ENCODE measurements at places on chromosomes 1 and 21.
A peak's percentile ranks its signal among the peaks of the same experiment; 100 is the strongest.

DNA sequence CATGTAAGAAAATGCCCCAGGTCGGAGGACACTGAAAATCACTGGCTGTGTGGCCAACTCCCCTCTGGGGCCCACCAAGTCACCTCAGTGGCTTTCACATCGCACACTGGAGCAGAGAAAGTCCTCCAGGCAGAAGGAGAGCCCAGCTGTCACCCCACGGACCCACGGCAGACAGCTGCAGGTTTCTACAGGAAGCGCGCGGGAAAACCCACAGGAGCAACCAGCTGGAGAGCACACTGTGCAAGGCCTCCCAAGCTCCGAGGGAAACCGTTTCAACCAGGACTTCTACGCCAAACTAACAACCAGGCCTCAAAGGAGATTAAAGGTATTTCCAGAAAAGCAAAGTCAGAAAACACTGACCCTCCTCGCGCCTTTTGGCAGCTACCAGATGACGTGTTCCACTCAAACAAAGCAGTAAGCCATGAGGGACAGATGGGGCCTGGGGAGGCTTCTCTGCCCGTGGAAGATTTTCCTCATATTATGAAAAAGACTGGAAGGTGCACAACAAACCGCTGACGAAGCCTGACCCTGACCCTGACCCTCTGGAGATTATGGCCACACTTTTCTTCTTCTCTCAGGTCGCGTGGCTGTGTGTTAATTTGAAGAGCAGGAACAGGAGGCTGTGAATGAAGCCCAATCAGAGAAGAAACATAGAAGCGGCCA, 21.0 kb downstream of the WDR4 start:
- DNase-seq = no peak

- DNase-seq = no peak
Measured at GRCh38 chr21:36769051-36769839, 70.3 kb downstream of the SIM2 start.

DNA sequence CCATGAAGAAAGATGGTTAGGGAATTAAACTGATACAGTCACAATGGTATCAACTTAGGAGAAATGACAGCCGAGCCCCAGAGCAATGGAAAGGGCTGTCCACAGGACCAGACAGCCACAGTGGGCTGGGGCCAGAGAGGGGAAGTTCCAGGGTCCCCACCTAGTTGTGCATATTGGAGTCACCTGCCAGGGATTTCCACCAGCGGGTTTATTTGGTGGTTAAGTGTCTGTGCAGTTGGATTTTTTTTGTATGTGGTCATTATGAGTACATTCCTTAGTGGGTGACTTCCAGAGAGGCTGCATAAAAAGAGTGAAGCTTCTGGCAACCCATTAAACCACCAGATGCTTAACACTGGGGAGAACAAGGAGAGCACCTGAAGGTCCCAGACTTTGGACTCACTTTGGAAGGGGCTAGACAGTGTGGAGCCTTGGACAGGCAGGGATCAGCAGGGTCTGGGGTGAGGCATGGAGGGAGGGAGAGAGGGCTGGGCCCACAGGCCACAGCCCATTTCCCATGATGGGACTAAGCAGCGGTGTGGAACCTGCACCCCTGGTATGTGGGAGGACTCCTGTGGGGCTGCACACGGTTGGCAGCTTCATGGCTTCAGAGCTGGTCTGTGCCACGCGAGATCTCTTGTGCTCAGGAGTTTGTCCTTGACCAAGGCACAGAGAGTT, 7.8 kb upstream of the PTTG1IP start:
- no peak for DNase-seq

DNA sequence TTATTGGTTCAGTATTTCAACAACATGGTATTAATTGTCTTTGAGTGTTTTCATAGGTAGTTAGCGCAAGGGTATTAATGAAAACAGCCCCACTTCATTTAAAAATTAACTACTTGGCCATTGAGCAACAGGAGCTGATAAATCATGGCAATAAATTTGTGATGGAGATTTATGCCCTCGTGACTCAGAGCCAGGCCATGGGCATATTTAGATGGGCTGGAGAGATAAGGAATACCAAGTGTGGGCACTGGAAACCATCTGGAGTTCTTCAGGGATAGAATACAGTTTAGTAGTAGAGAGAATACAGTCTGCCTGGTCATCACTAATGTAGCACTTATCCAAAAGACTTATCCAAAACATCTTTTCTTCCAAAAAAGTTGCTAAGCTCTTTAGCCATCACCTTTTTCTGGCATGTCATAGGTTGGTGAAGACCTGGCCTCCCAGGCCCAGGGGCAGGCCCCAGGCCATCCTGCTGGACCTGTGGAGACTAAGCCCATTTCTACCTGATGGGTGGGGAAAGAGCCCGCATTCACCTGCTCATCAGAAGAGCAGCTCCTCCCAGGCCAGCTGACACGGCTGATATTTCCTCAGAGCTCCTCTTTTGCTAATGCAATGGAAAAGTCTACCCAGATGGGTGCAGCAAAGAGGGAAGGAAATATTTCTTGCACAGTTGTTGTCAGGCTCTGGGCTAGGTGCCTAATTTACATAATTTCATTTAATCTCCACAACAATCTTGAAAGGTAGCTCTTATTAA, 238.0 kb downstream of the TM2D1 start:
- no peak for DNase-seq

DNA sequence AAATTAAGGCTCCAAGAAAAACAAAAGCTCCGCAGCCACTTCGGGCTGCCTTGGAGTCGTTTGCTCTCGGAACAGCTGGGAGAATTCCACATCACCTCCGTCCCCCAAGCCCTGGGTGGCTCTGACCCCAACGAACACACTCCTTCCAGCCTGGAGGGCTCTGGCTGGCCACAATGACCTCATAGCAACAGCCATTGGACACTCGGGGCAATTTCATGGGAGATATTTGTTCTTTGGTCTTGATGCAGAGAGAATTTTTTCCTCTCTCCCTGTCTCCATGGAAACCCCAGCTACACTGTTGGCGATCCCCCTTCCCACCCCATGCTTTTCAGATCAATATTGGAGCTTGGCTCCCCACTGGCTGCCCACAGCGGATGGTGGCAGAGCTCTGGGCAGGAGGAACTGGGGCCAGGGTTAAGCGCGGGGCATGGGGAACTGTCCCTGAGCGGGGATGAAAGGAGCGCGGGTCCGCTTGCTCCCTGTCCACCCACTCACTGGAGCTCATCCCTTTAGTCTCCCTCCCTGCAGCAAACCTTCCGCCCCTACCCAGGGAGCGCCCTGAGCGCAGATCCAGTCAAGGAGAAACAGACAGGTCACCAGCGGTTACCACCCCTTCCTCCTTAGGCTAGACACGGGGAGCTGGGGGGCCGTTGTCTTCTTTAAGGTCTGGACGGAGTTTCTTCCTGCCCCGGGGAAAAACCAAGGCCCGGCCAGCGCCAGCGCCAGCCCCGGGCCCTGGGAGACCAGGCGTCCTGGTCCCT, 1.2 kb downstream of the WNT4 start:
- no peak for DNase-seq

DNA sequence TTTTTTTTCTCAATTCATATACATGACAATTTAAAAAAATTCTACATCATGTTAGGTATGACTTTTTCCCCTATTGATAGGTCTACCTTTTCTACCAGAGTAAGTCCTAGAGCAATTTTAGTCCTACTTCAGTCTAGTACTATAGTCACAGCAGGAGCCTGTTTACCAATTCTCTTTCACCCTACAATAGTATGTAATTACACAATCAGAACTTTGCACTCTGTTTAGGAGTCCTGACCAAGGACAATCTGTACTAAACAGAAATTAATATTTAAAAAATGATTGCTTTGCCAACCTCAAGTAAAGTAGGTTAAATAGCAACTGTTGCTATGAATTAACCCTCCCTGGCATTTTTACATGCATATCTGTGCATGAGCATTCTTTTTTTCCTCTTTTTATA, 810 bp upstream of the CYP4A11 start:
- DNase-seq = no peak

GRCh38 chr1:26862781-26863684, at the start of gene SFN:
Gene SFN (plus strand): TSS chr1:26863149. CDS start chr1:26863213, 64 bp downstream.
- DNase-seq = peak; percentile 33

DNA sequence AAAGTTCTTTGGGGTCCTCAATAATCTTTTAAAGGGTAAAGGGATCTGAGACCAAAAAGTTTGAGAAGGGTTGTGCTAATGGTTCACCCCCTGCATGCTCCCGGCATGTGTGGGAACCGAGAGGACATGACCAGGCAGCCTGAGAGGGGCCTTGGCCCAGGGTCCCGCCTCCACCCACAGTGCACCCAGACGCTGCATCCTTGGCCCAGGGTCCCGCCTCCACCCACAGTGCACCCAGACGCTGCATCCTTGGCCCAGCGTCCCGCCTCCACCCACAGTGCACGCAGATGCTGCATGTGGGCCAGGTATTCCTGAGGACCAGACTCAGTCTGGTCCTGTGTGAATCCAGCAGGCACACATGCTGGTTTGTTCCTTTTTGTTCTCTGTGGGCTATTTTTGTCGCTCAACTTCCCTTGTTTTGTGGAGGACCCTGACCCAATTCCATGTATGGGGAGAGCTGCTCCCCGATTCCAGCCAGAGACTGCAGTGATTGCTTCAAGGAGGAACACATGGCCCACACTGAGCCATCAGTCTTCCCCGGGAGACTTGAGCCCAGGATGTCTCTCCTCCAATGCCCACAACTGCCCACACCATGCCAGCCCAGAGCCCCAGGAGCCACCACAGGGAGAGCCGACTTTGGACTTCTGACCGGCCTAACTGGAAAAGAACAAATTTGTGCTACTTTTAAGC, 3.5 kb downstream of the NPHP4 start:
- DNase-seq = no peak

DNA sequence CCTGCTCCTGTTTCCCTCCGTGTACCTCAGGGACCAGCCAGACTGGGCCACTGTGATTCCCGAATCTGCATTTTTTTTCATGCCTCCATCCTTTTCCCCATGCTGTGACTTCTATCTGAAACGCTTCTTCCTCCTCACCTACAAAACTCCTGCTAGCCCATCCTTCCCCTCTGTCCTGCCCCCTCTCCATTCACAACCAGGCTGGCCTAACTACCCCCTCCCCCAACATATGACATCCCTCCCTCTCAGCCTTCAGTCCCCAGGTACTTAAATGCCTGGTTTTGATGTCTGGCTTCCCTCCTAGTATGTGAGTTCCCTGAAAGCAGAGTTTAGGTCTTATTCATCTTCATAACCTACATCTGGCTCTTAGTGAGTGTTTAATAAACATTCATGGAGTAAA, 82.7 kb downstream of the TAS1R2 start:
- no peak for DNase-seq

DNA sequence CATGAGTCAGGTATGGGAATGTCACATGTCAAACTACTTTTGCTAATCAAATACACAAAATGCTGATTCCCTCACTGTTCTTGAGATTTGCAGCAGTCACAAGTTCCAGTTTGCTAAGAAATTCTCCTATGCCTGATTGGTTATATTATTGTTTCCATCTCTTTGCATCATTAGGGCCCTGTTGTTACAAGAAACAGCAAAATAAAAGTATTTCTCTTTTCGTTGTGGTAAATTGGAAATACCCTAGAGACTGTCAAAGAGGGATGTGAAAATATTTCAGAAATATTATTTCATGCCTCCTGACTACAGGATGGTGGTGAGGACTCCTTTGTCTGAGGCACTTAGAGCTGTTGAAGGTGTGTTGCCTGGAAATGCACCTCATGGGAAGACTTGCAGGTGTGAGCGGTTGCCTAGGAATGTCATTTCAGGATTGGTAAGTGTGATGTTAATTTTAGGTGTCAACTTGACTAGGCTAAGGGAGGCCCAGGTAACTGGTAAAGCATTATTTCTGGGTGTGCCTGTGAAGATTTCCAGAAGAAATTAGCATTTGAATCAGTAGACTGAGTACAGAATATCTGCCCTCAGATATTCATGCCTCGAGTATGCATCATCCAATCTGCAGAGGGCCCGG, 117.4 kb downstream of the ROR1 start:
- no peak for DNase-seq

DNA sequence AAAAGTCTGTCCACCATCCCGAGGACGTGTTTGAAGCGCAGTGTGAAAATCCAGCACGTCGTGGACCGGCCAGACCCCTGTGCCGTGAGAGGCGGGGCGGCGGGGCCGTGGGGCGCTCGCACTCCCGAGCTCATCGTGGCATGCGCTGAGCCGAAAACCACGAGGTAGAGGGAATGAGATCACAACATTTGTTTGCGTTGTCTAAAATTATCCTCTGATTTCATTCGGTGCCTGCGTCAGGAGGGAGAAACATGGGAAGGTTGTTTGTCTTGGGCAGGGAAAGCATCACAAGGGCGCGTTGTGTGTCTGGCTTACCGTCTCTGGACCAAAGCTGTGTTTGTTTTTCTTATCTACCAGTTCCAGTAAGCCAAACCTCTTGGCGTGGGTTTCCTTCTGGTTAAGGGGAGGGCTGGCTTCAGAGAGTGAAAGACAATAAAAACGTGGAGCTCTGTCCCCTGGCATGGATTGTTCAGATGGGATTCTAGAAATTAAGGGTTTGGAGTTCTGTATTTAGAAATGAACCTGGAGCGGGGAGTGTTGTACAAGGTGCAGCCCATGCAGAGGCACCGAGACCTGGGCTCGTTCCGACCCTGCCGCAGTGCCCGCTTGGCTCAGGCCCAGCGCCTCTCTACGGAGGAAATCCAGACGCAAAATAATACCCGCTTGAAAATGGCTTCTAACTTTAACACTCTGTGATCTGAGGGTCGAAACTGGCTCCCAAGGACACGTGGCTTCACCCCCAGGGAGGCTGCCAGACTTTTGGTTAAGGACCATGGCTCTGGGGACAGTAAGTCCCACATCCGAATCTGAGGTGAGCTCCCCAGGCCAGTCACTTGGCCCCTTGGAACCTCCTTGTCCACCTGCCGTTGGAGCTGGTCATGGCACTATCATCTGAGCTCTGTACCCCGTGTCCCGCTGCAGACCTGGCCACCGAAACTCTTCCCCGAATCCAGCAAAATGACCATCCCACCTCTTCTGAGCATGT, 68.7 kb upstream of the FAM3B start:
- no peak for DNase-seq

DNA sequence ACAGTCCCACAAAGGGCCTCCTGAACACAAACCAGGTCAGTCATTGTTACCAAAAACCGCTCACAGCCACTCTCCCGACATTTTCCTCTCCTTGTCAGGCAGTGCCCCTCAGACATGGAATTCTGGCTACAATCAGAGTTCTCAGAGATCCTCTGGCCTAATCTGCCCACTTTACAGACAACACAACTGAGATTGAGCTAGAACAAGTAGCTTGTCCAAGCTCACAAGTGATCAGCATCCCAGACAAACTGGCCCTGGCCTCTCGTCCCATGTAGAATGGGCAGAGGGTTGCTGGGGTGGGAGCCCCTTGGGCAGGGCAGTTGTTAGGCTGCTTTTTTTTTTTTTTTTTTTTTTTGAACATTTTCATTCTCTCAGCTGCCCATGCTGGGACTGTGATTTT, 57.2 kb downstream of the KCNN3 start:
- no peak for DNase-seq

DNA sequence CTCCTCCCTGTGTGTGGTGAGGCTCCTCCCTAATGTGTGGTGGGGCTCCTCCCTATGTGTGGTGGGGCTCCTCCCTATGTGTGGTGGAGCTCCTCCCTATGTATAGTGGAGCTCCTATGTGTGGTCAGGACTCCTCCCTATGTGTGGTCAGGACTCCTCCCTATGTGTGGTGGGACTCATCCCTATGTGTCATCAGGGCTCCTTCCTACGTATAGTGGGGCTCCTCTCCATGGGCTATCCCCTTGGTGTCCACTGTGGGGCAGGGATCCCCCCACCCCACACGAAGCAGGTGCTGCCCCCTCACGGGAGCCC, 29.6 kb downstream of the PRSS38 start:
- DNase-seq = no peak
